ENCODE measurements at places on chromosomes 2 and 18.

DNA sequence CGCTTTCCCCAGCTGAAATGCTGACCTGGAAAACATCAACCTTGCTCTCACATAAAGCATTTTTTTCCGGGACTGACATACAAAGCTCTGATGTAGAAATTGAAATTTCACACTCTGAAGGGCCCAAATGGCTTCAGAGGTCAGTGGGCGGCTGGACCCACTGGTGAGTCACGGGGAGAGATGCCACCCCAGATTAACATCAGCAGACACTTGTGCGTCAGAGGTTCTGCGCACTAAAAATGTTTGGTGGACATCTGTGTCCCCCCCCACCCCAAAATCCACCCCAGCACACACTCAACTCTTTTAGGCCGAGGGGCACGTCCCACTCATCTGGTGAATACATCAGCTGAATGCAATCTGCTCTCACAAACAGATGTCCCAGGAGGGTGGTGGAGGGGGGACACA lies 208.9 kb downstream of the ASB1 start:
- no peak for DNase-seq

GRCh38 chr2:127589841-127590240 lies 54.4 kb downstream of the MYO7B start:
- no peak for DNase-seq

DNA sequence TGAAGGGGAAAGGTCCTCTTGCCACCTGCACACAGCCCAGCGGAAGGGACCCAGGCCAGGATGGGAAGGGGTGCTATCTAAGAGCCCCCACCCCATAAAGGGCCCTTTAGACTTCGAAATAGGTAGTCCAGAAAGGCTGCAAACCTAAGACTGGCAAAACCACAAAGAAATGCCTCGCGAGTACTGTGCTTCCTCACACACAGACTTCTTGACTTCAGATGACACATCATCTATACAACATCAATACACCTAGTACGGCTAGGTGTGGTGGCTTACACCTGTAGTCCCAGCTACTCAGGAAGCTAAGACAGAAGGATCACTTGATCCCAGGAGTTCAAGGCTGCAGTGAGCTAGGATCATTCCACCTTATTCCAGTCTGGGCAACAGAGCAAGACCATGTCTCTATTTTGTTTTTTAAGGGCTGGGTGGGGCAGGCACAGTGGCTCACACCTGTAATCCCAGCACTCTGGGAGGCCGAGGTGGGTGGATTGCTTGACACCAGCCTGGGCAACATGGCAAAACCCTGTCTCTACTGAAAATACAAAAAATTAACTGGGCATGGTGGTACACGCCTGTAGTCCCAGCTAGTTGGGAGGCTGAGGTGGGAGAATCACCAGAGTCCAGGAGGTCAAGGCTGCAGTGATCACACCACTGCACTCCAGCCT lies 125.8 kb downstream of the CABLES1 start:
- no peak for DNase-seq

GRCh38 chr2:148524519-148524919 lies 120.0 kb upstream of the EPC2 start:
- no peak for DNase-seq

GRCh38 chr2:6973895-6974545 lies 56.8 kb downstream of the RNF144A start:
- DNase-seq = no peak

GRCh38 chr2:113069676-113070605 lies 2.2 kb downstream of the IL1F10 start:
- DNase-seq = no peak

- DNase-seq = no peak
Observed at GRCh38 chr2:62545261-62545660, 39.3 kb upstream of the TMEM17 start.

DNA sequence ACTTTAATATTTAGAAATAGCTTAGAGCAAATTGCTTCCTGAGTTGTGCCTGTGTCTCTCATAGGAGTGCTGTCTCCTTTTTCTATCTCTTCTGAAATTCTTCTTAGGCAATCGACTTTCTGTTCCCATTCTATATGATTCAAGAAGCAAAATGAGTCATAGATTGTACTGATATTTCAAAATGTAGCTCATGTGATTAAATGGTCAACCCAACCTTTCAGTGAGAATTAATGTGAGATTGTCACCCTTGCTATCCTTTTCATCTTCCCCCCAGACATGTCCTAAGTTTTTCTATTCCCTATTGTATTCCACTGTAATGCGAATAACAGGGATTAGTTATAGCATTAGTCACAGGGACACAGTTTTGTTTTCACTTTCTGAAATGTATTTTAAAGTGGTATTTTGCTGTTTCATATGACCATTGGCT lies 413.6 kb downstream of the THSD7B start:
- DNase-seq = no peak

DNA sequence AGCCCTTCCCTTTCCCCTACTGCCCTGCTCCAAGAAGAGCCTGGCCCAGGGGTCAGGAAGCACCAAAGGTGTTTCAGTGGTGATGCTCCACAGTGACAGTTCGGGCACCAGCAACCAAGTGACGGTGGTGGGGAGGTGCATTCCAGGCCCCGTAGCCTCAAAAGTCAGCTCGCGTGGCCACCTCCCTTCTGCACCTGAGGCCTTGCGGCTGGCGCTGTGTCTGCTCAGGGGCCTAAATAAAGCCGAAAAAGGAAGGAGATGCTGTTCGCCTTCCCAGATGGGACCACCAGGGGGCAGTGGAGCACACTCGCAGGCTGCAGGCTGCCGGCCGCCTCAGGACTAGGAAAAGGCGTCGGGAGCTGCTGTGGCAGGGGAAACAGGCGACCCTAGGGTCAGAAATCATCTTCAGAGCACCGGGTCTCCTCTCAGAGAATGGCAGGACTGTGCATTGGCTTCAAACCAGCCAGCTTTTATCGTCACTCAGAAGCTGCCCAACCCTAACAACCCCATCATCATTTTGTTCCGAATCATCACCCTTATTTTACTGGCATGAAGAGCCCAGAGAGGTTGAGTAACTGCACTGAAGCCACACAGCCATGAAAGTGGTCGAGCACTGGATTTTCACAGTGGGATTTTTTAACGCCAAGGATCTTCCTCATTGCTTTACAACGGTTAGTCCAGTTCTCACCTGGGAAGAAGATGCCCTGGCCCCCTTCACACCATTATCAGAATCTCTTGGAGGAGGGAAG lies 213.0 kb upstream of the CELF4 start:
- peak; percentile 1 for DNase-seq

DNA sequence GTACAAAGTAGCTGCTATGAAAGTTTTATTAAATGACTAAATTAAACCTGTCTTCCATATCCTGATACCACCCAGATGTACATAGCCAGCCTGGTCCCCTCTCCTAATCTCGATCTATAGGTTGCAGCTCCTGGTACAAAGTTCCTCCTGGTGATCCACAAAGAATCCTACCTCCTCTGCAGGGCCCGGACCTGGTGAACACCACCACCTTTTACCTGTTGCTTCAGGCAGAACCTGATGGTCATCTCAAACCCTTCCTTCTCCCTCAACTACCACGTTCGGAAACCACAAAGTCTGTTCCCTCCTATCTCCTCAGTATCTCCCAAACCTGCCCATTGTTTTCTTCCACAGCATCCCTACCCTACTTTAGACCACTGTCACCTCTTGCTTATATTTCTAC lies 15.5 kb downstream of the FOXI3 start:
- no peak for DNase-seq

GRCh38 chr2:236604575-236605344 lies 35.1 kb downstream of the ACKR3 start:
- no peak for DNase-seq

GRCh38 chr18:25222648-25223047 lies 129.3 kb downstream of the ZNF521 start:
- DNase-seq = no peak

DNA sequence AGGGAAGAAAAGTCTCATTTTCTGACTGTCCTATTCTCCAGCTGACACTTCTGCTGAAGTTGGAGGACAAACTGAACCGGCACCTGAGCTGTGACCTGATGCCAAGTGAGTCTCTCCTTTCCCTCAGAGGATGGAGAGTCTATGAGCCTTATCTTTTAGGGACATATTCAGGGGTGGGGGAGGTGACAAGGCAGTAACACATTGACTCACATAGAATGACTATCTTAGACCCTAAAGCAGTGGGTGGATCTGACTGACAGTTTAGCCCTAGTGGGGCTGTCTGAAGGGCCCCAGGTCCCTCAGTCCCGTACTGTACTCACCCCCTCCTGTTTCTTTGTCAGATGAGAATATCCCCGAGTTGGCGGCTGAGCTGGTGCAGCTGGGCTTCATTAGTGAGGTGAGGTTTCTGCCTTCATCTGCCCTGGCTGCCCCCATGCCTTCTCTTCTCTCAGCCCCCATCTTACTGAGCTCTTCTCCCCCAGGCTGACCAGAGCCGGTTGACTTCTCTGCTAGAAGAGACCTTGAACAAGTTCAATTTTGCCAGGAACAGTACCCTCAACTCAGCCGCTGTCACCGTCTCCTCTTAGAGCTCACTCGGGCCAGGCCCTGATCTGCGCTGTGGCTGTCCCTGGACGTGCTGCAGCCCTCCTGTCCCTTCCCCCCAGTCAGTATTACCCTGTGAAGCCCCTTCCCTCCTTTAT lies 805 bp upstream of the KRTCAP3 start:
- no peak for DNase-seq

- DNase-seq = peak; percentile 2
Observed at GRCh38 chr2:86622519-86623042, 1.1 kb downstream of the RNF103 start.

DNA sequence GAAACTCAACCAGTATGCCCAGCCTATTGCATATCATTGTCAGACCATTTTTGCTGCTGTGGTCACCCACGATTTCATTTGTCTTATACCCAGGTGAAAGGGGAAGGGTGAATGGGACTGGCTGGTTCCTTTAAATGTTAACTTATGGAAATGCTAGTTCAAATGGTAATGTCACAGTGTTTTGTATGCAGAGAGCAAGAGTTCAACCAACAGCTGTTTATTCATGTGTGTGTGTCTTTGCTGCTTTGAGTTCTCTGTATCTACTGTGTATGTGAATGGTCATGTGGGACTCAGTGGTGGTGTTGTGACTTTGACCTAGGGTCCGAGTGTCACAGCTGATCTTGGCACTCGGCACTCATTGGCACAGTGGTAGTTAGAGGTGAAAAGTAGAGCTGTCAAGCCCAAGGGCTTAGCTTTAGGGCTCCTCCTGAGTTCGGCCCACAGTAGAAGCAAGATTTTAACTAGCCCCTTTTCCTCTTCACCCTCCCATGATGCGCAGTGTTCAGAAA lies 114.6 kb downstream of the NRP2 start:
- DNase-seq = no peak

DNA sequence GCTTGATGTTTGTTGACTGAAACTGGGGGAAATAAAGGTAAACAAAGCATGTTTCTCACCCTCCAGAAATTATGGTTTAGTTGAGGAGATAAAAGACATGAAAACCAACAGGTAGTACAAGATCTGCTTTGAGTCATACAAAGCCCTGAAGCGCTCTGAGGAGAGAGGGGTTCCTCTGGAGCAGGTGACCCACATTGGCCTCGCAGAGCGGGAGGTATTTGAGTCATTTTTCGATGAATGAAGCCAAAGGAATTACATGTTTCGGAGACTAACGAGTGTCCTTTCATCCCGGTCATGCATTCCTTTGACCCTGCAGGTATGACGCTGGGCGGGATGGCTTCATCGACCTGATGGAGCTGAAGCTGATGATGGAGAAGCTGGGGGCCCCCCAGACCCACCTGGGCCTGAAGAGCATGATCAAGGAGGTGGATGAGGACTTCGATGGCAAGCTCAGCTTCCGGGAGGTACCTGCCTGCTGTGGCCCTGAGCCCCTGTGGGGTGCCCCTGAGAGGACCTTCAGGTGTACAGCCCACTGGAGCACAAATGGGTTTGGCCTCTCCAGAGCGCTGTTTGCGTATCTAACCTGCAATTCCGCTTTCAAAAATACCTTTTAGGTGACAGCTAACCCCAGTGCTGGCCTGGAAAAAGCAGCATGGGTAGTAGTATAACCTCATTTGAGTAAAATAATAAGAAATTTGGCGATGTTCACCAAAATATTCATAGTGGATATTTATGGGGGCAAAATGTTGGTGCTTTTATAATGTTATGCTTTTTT lies 29.3 kb downstream of the EFHD1 start:
- DNase-seq = no peak

DNA sequence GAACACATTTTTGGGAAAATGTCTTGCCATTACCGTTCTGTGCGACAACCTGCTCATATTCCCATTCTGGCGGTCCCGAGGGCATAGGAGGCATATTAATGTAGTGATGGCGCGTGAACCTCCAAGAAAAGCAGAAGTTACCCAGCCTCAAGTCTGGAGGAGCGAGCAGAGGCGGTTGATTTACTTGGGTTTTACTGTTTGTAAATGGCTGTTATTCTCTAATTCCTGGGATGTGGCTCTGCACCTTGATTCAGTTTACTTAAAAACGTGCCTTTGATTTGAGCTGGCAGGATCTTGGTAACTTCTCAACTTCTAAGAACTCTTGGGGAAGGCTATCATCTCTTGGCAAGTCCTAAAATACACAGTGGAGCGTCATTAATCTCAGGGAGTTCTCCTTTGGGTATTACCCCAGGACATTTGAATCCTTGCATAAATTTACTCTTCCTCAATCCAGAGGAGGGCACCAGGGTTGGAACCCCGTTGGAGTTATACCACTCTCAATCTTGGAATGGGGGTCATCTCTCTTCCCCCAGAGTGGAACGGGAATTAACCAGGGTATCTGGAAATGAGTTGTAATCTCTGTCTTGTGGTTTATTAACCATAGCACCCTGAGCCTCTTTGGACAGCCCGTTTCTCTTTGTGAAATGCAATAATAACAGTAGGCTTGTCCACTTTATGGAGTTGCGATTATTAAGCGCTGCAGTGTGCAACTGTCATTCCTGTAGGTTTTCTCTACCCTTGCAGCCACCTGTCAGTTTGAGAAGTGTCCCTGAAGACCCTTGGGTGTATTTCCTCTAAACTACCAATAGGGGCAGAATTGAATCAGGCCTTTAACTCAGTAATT lies 2.1 kb downstream of the HK2 start:
- no peak for DNase-seq

GRCh38 chr2:120893811-120894584 lies 158.3 kb downstream of the GLI2 start:
- DNase-seq = no peak

GRCh38 chr2:235939471-235939870 lies 228.7 kb downstream of the GBX2 start:
- no peak for DNase-seq

DNA sequence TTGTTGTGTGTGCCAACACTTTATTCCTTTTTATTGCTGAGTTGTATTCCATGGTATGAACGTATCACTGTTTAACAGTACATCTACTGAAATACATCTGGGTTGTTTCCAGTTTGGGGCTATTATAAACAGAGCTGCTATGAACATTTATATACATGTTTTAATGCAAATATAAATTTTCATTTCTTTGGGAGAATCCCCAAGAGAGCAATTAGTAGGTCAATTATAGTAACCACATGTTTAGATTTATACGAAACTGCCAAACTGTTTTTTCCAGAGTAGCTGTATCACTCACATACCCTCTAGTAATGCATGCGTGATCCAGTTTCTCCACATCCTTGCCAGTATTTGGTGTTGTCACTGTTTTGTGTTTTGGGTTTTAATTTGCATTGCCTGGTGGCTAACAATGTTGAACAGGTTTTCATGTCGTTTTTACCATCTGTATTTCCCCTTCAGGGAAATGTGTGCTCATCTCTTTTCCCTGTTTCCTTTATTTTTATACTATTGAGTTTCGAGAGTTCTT lies 81.0 kb downstream of the TMEM131 start:
- no peak for DNase-seq
